ENCODE measurements at places on chromosomes 13 and 19. TPM values are rescaled to one million over a fixed set of nuclear protein-coding genes. Genes with fewer than 3 reads are reported as not detected.

Gene CDX2
- not detected for total RNA-seq

Gene ZNF571
- 1.4 TPM for total RNA-seq

Gene NAPA
- 79.2 TPM for total RNA-seq

Gene ADAMTSL5
- total RNA-seq = 3.1 TPM

Gene TUBB4A
- total RNA-seq = not detected
